Activated CD4-positive, CD25-positive, alpha-beta regulatory T cell treated with anti-CD3 and anti-CD28 coated beads, Interleukin-2, amount 50 U/mL, for 72 hours (primary cell): ENCODE measurements at places on chromosomes 3 and 15.
A peak's percentile ranks its signal among the peaks of the same experiment; 100 is the strongest.

DNA sequence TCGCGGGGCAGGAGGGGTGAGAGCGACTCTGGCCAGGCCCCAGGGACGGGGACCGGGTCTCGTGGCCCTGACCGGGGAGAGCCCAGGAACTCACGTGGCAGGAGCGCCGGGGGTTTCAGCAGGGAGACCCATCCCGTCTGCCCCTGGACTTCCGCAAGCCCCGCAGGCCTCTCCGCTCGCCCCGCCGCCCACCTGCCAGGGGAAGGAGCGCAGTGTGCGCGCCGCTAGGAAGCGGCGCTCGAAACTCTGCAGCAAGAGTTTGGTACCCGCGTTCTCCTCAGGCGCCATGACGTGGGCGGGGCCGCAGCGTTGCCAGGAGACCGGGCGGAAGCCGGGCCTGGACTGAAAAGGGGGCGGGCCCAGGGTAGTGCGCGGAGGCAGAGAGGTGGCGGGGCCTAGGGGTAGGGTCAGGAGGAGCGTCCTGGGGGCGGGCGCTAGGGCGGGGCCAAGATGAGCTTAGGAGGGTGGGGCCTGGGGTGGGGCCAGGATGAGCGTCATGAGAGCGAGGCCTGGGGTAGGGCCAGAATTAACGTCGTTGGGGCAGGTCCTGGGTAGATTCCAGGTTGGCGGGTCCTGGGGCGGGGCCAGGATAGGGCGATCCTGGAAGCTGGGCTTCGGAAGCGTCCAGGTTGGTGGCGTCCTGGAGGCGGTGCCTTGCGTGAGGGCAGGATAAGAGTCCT, 29.7 kb downstream of the ALG1L2 start:
- DNase-seq, result peak; percentile 98

- DNase-seq, result no peak
These were observed 655.9 kb downstream of the RBMS3 start for GRCh38 chr3:29936766-29937165.

GRCh38 chr3:73827725-73828211, 203.0 kb upstream of the PDZRN3 start:
- no peak for DNase-seq

DNA sequence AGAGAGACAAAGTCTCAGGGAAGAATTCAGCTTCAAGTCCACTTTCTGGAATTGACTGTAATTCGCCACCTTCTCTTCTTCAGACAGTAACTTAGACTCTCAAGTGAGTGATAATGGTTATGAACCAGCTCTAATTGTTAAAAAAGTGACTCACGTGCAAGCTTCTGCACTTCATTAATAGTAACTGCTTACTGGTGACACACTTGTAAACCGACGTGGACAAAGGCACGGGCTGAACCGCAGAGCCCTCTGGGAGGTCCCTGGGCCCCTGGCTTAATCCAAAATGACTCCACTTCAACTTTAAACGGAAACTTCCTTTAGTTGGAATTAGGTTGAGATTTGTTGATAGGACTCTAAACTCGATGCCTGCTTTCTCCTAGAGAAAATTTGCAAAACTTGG, 17.0 kb downstream of the MUC4 start:
- no peak for DNase-seq

GRCh38 chr15:101675796-101676582, 23.8 kb upstream of the TM2D3 start:
- no peak for DNase-seq

DNA sequence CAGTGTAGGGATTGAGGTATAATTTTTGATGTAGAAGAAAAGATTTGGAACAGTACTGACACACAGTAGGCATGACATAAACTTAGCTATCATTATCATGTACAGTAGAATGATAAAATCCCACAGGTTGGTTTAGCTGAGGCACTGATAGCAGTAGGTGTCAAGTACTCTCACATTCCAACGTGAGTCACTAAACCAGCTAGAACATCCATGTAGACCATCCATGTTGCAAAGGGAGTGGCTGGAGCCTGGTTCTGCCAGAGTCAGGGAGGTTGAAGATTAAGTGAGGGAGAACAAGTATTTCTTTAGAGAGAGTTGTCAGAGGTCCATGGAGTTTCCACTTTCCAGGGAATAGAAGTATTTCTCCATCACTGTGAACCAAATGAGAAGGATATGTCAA, 157.2 kb upstream of the TMEM108 start:
- no peak for DNase-seq

GRCh38 chr15:25062551-25063430, 108.0 kb downstream of the SNRPN start:
- peak; percentile 6 for DNase-seq

DNA sequence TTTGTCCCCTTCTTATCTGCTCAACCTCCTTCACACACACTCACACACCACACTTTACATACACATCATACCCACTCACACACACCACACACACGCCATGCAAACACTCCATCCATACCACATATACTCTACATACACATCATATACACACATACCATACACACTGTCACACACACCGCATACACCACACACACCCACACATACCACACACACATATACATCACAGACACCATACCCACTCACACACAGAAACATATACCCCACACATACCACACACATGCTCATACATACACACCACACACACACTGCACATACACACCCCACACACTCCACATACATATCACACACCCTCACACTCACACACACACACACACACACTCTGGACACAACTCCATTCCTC, 54.3 kb upstream of the ACP3 start:
- DNase-seq, result no peak

DNA sequence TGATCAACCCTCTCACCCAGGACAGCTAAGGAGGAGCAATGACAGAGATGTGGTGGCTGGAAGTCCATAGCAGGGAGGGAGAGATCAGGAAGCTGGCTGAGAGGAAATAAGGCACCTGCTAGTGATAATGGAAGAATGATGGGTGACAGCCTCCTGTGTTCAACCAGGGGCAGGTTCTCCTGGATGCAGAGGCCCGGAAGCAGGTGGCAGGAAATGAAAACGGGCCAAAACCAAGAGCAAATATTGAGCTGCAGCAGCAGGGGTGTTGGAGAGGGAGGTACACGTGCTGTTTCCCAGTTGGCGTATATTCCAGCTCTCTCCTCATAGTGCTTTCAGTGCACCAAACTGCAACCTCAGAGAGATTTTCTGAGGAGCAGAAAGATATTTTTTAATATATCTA, 213.4 kb upstream of the TBL1XR1 start:
- DNase-seq, result no peak

- no peak for DNase-seq
These were observed 157.9 kb downstream of the CHL1 start for GRCh38 chr3:354432-354831.

DNA sequence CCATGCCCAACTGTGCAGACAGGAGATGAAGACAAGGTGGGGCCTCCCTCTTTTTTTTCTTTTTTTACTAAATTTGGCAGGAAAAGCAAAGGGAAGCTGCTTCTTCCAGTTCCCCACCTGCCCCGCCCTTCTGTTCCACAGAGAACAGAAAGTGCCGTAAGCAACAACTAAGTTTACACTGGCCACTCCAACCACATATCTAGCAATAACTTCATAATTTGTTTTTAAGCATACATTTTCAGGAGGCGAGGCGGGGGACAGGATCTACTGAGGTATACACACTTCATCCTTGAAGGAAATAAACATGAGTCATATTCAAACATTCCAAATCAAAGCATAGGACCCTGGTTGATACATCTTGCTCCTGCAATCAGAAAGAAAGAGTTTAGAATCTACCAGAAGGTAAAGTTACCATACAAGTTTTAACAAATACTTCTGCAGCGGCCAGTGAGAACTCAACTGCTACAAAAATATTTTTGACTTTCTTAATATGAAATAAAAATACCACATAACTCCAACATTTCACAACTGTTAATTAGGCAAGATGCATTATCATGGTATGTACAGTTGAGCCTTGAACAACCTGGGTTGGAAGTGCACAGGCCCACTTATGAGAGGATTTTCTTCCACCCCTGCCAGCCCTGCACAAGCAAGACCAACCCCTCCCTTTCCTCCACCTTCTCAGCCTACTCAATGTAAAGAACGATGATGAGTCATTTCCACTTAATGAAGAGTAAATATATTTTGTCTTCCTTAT, 50.7 kb downstream of the FOXP1 start:
- no peak for DNase-seq

DNA sequence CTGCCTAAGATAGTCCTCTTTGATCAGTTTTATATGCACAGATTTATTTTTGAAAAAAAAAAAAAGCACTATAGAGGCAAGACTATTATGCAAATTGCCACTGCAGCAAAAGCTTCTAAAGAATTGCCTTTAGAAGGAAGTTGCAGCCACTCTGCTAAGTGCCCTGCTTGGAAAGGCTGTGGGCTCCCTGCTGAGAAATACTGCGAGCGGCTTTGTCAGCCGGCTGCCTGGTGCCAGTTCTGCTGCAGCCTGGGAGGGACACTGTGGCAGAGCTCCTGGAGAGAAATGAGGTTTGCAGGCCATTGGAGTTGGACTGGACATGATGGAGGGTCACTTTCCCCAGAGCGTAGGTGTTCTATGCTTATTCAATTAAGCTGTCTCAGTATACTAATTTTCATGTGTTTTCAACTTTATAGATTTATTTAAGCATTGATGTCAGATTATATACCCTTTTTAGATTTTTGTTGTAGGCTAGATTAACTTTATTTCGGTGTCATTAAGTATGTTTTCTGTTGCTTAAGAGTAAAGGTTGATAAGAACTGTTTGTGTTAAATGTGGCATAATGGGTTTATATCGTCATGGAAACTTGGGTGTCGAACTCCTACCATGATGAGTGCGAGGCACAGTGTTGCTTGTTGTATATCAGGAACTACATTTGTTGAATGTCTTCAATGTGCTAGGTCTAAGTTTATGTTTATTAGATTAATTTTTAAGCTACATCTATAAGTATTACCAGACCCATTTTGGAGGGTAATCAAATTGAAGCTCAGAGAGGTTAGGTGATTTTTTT, 6.6 kb downstream of the MAP2K5 start:
- no peak for DNase-seq
